ENCODE measurements at places on chromosomes 1 and 21.

GRCh38 chr1:52554756-52555155 lies 1.9 kb upstream of the TUT4 start:
- no peak for DNase-seq

DNA sequence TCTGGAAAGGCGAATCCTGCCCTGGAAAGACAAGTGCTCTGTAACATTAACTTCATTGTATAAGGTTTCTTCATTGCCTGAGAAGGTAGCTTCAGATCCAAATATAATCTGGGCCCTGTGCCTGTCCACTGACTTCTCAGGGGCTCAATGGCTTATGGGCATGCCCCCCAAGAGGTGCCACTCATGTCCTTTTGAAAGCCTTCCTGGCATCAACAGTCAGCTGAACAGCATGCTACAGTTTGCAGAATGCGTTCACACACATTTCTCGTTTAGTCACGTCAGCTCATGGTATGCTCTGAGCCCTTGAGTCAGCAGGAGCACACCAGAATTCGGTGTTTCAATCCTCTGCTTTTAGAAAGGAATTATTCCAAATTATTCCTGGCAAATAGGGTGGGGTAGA lies 23.8 kb downstream of the TMCC2 start:
- no peak for DNase-seq

- DNase-seq, result no peak
Measured at GRCh38 chr1:226635456-226635941, 86.9 kb downstream of the STUM start.

DNA sequence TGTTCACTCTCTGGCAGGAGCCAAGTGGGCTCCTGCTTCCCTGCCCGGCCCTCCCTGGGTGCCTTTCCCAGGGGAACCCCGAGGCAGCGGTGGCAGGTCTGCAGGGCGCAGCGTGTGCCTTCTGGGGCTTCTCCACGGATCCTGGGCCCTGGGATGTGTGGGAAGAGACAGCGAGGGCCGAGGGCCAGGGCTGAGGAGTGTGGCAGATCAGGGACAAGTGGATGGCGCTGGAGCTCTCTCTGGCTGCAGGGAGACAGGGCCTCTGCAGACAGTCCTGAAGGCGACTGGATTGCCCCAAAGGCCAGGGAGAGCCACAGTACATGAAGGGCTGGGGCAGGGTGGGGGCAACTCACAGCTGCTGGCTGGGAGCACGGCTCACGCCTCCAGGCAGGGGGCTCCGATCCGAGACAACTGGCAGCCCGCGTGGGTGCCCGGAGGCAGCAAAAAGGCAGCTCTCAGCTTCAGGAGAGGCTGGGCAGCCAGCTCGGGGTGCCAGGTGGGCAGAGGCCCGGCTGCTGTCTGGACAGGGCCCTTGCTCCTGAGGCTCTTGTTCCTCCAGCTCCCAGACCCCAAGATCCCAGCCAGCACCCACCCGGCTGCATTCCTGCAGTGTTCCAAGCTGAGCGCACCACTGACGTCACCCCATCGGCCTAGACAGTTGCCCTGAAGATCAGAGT lies 16.0 kb downstream of the MORN1 start:
- DNase-seq, result no peak

DNA sequence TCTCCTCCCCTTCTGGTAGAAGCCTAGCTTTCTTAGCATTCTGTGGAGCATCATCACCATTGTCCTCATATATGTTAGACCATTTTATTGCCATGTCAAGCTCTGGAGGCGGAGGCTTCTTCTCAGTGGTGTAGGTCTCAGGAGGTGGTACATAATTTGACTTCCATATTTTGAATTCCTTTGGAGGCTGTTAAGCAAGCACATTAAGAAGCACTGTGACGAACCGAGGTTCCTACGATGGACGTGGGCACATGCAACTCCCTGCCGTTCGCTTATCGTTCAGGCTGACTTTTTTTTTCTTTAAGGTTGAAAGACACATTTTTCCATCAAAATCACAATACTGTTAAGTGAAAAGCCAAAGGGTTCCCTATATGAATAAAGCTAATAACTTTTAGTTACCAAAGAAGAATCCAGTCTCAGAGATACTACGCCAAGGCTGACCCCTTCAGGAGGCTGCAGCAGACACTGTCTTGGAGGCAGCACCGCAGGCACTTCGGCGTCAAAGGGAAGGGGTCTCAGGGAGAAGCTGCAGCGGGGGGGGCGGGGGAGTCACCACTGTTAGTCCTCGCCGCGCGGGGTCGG lies 835 bp downstream of the C1orf52 start:
- DNase-seq, result no peak

GRCh38 chr21:34522284-34522683 lies 10.3 kb upstream of the KCNE1 start:
- no peak for DNase-seq

- DNase-seq, result no peak
Measured at GRCh38 chr1:172513479-172513878, 19.5 kb upstream of the SUCO start.

- no peak for DNase-seq
Measured at GRCh38 chr21:29104239-29104708, 26.2 kb upstream of the MAP3K7CL start.

DNA sequence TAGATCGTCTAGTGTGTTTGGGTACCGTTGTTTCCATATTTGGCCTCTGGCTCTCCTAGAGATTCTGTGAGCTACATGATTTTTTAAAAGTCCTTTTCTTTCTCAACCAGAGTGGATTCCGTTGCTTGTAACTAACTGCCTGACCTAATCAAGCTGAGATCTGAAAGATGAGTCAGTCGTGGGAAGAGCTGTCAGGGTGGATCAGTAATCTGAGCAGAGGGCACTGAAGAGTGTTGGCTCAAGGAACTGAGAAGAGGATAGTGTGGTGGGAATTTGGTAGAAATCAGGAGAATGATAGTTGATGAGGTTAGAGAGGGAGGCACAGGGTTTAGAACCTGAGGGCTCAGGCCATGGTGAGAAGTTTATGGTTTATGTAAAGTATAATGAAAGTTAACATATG lies 52.2 kb downstream of the TRAF5 start:
- DNase-seq, result no peak

- DNase-seq, result no peak
Measured at GRCh38 chr1:242425232-242425631, 99.3 kb downstream of the PLD5 start.

DNA sequence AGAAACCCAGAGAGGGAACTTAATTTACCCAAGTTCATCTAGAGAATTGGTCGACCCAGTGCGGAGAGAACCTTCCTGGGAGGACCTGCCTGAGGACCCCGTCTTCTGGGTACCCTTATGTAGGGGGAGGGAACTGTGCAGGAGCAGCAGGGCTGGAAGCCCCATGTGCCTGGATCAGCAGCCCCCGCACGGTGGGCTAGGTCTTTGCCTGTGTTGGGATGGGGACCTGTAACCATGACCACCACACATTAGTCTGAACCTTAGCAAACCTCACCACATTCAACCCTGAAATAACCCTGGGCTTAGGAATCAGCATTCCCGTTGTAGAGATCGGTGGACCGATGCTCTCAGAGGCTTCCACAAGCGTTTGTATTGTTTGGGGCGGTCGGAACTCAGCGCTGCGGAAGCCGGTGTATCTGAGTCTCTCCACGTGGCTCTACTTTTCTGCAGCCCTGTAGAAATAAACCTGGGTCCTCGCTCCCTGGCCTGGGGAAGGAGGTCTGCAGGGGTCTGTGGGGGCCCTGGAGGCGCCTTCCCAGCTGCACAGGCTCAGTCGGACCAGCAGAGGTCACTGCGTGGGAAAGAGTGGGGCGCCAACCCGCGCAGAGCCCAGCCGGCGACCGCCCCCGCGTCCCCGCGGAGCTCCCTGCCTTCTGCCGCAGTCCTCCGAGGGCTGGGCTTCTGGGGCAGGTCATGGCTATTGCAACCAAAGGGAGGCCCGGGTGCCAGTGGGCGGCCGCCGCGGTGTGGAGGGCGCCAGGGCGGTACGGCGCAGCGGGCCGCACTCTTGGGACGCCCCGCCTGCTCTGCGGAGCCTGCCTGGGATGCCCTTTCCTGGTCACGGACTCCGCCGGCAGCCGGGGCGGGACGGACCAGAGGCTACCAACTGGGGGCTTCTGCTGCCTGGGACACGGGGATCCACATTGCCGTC lies 36.2 kb upstream of the KCNA10 start:
- peak; percentile 5 for DNase-seq

DNA sequence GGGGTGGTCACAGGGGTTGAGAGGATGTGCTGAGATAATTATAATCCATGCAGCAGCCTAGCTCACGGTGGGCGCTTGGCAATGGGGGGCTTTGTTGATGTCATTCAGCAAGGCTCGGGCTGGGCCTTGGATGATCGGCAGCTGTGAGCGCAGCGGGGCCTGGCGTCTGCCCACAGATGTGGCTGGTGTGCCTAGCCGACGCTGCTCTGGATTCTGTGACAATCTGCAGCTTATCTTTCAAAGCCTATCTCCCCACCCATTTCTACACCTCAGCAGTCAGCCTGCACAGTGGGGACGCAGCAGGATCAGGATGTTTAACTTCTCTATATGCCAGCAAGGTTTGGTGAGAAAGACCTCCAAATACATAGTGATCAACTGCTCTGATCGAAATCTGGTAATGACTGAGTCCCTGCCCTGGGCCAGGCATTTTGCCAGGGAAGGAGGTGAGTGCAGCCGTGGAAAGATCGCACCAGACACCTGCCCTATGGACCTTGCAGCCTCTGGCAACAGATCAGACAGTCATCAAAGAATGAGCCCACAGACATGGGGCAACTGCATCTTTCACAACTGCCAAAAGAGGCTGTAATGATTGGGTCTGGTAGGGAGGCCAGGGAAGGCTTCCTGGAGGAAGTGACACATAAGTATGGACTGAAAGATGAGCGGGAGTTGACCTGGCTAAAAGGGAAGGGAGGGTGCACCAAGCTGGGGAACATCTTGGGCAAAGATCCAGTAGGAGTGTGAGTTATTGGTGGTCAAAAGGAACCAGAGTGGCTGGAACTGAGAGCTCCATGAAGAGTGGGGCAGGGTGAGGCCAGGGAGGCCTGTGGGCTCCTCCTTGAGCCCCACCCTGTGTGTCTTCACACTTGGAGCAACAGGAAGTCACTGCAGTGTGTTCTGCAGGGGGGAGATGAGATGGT lies 35.3 kb downstream of the EPHB2 start:
- DNase-seq, result no peak

DNA sequence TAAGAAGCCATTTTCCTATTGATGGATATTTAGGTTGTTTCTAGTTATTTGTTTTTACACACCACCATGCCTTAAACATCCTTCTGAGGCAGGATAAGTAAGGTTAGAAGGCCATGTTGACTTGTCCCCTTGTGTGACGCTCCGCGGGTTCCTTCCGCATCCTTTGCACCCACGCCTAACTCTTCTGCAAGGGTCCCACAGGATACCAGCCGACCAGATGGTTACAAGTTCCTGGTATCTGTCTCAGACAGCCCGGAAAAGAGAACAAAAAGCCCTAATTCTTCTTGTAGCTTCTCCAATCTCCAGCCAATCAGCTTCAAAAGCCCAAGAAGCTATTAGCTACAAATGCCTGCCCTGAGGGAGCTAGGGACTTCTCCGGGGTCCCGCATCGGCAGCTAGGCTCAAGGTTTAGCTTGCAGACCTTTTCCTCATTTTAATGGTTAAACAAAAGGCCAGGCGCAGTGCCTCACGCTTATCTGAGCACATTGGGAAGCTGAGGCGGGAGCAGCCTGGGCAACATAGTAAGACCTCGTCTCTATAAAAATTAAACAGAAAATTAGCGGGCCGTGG lies 4.9 kb upstream of the OTUD3 start:
- DNase-seq, result no peak

DNA sequence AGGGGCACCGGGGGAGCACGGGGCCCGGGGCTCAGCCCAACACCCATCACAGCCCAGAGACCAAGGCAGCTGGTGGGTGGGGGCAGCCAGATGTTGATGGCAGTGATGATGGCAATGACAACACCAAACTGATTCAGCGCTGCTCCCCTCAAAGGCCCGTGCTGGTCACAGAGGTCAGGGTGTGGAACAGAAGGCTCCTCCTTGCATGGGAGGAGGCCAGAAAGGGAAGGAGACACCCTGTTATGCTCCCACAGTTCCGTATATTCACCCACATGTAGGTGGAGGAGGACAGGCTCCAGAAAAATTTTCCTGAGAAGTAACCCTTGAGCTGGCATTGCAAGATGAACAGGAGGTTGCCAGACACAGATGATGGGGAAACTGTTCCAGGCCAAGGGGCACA lies 414 bp downstream of the GUCA2B start:
- no peak for DNase-seq

GRCh38 chr21:36079671-36080070 lies 9.8 kb downstream of the CBR1 start:
- no peak for DNase-seq

GRCh38 chr1:65207317-65207716 lies 59.3 kb downstream of the AK4 start:
- DNase-seq, result no peak

DNA sequence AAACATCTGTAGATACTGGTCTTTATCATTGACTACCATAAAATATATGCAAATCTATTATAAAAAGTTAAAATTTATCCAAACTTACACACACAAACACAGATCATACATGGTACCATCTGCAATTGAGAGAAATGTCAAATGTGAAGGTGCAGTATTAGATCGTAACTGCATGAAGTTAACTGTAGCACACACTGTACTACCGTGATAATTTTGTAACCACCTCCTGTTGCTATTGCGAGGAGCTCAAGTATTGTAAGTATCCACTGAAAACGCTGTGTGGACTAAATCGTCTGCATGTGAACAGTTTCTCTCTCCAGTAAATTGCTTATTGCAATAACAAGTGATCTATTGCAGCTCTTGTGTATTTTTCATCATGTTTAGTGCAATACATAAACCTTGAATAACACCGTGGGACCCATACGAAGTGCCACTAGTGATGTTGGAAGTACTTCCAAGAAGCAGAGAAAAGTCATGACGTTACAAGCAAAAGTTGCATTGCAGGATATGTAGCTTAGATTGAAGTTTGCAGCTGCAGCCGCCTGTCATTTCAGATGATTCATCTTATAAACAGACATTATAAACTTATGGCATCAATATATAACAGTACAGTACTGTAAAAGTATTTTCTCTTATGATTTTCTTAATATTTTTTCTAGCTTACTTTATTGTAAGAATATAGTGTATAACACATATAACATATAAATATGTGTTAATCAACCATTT lies 172.9 kb downstream of the SDCCAG8 start:
- DNase-seq, result no peak

GRCh38 chr1:33347650-33347992 lies 26.7 kb upstream of the A3GALT2 start:
- DNase-seq, result no peak
